Activated T-cell treated with anti-CD3 and anti-CD28 coated beads, Interleukin-2, amount 50 U/mL, for 4 hours (primary cell): ENCODE measurements at places on chromosomes 3 and 15. TPM values are rescaled to one million over a fixed set of nuclear protein-coding genes. Genes with fewer than 3 reads are reported as not detected.

- no peak for DNase-seq
Measured at GRCh38 chr3:40961104-40961857, 238.0 kb upstream of the CTNNB1 start.

DNA sequence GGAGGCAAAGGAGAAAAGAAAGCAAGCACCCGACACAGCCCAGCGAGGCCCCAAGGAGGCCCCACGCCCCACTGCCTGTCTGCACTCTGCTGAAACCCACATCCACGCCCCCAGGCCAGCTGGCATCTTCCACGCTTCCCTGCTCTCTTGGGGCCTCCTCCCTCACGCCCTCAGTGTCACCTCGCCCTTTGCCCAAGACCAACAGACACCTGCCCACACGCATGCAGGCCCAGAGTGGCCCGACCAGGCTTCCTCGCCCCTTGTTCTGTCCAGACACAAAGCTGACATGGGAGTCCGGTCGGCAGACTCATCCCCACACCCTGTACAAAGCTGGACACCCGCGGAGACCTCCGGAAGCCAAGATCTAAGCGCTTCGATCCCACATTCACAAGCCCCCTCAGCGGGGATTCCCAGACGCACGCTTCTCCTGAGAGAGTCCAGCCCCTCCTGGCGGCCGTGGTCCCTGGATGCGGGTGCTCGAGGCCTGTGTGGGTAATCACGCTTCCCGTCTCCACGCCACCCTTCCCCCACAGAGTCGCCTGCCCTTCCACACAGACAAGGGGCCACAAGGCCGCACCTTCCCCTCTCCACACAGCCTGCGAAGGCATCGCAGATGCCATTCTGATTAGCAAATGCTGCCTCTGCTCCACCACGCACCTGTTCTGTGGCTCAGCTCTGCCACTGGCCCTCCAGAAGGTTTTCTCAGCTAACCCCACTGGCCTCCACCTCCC, 176.6 kb downstream of the XXYLT1 start:
- no peak for DNase-seq

DNA sequence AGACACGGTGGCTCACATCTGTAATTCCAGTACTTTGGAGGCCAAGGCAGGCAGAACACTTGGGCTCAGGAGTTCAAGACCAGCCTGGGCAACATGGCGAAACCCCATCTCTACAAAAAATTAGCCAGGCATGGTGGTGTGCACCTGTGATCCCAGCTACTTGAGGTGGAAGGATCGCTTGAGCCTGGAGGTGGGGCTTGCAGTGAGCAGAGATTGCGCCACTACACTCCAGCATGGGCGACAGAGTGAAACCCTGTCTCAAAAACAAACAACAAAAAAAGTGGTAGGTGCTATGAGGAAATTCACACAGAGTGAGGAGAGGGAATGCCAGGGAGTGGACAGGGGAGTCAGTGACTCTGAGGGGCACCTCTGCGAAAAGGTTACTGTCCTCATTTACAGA, 29.4 kb downstream of the RPN1 start:
- DNase-seq, result no peak

- DNase-seq, result no peak
Measured at GRCh38 chr3:32758375-32758753, 59.4 kb upstream of the TRIM71 start.

- DNase-seq, result no peak
Measured at GRCh38 chr3:183438735-183439134, 10.3 kb upstream of the MCF2L2 start.

GRCh38 chr15:24763891-24764290, 88.3 kb downstream of the NPAP1 start:
- DNase-seq, result no peak

DNA sequence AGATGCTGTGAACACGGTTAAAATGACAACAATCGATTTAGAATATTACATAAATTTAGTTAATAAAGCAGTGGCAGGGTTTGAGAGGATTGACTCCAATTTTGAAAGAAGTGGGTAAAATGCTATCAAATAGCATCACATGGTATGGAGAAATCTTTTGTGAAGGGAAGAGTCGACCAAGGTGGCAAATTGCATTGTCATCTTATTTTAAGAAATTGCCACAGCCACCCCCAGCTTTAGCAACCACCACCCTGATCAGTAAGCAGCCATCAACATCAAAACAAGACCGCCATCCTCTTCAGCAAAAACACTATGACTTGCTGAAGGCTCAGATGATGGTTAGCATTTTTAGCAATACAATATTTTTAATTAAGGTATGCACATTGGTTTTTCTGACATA, 5.7 kb upstream of the CCR5 start:
- no peak for DNase-seq

- DNase-seq, result no peak
Measured at GRCh38 chr3:142259359-142259758, 34.0 kb upstream of the GK5 start.

GRCh38 chr15:50735156-50735555, 30.4 kb downstream of the SPPL2A start:
- no peak for DNase-seq

DNA sequence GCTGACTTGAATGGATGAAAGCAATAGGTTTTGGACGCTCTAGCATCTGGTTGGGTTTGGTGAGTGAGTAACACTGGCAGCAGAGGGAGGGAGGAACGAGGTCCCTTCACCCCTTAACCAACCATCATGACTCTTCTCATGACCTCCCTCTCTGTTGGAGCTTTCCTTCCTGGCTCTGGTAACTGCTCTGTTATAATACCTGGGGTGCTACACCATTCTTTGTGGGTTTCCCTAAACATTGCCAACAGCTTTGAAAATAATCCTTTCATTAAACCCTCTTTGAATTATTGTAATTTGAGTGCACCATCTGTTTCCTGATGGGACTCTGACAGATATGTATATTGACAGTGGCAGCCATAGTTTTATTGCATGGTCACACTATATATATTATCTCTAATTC, 146.2 kb upstream of the PTPRG start:
- no peak for DNase-seq

DNA sequence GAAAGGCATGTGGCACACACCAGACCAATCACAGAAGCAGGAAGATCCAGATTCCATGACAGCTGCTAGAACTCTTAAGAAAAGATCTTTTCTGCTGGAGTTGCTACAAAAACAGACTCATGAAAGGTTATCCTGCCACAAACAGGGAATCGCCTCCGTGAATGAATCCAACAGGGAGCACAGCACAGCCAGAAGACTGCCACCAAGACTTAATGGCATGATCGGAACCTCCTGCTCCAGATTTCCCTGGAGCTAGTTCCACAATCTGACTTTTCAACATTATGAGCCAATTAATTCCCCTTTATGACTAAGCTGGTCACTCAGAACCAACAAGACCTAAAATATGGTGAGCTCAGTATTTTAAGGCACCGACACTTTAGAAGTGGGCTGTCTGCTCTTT, 232.5 kb downstream of the FOXP1 start:
- DNase-seq, result no peak

DNA sequence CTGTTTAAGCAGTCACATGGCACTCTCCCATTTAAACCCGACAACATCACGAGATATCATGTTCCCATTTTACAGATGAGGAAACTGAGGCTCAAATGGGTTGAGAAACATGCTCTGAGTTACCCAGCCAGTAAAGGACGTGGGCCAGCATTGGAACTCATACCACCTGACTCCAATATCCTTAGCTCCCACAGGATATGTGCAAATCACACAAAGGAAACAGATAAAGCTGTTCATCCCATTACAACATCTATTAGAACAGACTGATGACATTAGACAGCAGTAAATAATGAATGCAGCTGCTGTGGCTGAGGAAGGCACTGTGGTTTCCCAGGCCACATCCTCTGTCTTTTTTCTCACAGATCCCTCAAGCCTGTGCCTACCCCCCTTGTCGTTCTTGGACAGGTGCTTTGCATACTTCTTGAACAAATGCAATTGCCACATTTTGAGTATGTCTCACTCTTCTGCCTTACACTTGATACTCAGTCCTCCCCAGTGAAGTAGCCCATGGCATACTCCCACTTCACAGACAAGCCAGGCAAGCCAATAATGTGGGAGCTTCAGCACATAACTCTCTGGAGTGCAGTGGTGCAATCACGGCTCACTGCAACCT, 17.7 kb downstream of the FRMD4B start:
- no peak for DNase-seq

DNA sequence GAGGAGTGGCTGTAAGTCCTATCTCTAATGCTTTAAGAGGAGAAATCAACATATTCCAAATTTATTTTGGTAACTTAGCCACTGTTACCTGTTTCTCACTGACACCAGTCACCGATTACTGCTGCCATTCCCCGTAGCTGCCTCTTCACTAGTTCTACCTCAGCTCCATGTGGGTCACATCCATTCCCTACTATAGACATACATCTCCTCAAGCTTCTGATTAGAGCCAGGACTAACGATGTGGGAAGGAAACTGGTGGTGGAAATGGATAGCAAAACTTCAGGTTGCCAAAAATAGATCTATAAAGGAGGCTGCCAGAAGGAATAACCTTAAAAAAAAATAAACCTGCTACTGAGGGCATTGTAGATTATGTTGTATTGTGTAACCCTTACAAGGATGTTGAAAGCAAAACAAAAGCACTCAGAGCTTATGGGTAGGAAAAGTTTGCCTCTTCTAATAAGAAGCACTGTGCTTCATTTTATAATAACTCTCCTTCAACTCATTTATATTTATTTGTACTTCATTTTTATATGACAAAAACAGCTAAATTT, 56.0 kb downstream of the KAT2B start:
- no peak for DNase-seq

GRCh38 chr3:43852066-43852465, 161.3 kb downstream of the ABHD5 start:
- no peak for DNase-seq

GRCh38 chr3:86152620-86153019, 838.3 kb downstream of the VGLL3 start:
- DNase-seq, result no peak

GRCh38 chr3:89373434-89373833, 266.0 kb downstream of the EPHA3 start:
- DNase-seq, result no peak

DNA sequence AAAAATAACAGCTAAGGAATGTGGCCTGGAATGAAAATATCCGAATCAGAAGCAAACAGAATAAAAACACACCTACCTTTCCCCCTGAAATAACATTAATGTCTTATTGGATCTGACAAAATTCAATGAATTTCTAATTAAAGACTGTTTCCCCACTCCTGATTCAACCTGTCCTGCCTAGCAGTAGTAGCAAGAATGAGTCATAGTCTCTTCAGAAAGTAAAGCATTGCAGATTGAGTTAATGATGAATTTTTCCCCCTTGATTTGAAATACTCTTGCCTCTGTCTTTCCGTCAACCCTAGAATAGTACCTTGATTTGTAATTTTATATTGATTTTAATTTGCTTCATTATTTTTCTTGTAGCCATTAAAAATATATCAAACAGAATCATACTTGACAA, 212.4 kb downstream of the CNTN4 start:
- DNase-seq, result no peak

- DNase-seq, result no peak
Measured at GRCh38 chr3:14234251-14235002, 55.8 kb downstream of the LSM3 start.

- DNase-seq, result no peak
Measured at GRCh38 chr3:179717219-179717618, 64.4 kb downstream of the USP13 start.

- DNase-seq, result no peak
Measured at GRCh38 chr3:188769831-188770230, 401.9 kb upstream of the TPRG1 start.

GRCh38 chr3:150917951-150918350, 12.7 kb upstream of the MINDY4B start:
- no peak for DNase-seq

DNA sequence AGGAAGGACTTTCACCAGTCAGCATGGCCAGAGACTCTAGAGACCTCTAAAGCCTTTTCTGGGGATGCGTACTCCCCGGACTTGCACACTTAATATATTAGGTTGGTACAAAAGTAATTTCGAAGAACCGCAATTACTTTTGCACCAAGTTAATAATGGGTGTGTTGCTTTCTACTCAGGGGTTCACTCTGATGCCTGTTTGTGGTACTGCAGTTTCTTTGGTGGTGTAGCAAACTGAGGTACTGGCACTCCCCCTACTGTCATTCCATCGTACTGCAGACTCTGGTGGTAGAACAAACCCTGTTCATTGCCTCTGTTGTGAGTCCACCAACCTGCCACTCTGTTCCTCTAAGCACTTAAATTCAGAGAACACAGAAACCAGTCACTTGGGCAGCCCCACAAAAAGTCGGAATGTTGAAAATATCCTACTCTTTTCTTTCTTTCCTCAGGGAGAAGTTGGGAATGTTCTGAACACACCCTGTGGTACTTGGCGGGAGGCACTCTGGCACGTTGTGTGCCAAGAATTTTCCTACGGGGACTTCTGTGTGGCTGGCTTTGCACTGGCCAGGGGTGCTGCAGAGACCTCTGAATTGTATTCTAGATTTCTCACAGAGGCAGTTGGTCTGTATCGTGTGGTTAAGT, 46.3 kb downstream of the GABRG3 start:
- no peak for DNase-seq

DNA sequence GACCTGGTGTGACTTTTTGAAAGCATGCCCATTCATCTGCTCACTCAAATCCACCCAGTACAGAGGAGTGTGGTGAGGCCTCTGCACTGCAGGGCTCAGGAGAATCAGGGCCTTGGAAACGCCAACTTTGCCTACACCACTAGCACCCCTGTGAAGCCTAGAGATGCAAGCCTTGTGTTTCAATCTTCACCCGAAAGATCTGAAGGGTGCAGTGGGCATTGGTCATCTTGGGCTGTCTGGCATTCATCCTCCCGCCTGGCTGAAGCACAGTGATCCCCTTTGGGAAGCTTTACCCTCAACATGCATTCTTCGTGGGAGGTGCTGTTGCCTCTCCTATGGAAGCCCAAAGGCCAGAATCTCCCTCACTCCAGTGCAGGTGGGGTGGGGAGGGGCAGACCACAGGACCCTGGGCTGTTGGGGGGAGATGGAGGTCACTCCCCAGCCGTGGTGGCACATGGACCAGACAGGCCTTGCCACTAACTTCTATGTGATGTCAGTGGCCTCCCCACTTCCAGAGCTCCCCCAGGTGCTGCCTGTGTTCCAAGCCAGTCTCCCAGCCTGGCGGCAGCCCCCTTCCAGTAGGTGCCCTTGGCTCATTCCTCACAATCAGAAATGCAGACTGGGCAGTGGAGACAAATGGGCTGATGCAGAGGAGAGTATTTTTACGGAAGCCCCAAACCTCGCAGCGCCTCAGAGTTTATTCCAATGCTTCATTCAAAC, 92.5 kb downstream of the ADAMTS17 start:
- DNase-seq, result no peak

GRCh38 chr3:47362701-47363100, 18.1 kb upstream of the PTPN23 start:
- no peak for DNase-seq

- no peak for DNase-seq
Measured at GRCh38 chr15:56148064-56148463, 95.6 kb downstream of the RFX7 start.

GRCh38 chr3:158094235-158095110, 11.7 kb downstream of the SHOX2 start:
- no peak for DNase-seq

- no peak for DNase-seq
Measured at GRCh38 chr3:127988770-127989557, 63.3 kb upstream of the SEC61A1 start.

The GP5 gene
- 0.08 TPM for total RNA-seq

The SMCO1 gene
- total RNA-seq, result not detected

The TMCC1 gene
- 12.7 TPM for total RNA-seq

The FETUB gene
- not detected for total RNA-seq

The FHIT gene
- 0.66 TPM for total RNA-seq

The PPP2R3A gene
- total RNA-seq, result 0.46 TPM

The PLA2G4B gene
- 4.9 TPM for total RNA-seq

The CADM2 gene
- not detected for total RNA-seq

The IL16 gene
- 57.6 TPM for total RNA-seq

The TADA3 gene
- 42.0 TPM for total RNA-seq

The ARHGEF26 gene
- 0.05 TPM for total RNA-seq

The CPN2 gene
- total RNA-seq, result 0.08 TPM

The TTC21A gene
- 1.0 TPM for total RNA-seq
